NCI-H748 treated with DMSO at 0.1 percent for 48 hours (cell line): ENCODE measurements at places on chromosomes 6 and 20.

DNA sequence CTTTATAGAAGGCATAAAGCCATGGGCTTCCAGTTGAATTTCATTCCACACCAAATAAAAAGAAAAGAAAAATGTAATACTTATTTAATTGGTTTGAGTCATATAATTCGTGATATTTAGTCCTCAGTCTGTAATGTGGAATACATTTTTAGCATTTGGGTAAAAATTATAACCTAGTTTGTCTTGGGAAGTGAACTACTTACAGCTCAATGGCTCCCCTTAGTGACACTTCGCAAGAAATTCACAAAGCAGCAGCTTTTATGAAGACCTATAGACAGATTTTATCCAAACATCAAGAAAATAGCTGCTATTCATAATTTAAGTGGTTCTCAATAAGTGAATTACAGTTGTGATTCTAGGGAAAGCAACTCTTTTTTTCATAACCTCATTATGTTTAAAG, 72.1 kb downstream of the RSPO3 start:
- DNase-seq = no peak

GRCh38 chr6:140932909-140933308, 1199.8 kb upstream of the GJE1 start:
- no peak for DNase-seq

DNA sequence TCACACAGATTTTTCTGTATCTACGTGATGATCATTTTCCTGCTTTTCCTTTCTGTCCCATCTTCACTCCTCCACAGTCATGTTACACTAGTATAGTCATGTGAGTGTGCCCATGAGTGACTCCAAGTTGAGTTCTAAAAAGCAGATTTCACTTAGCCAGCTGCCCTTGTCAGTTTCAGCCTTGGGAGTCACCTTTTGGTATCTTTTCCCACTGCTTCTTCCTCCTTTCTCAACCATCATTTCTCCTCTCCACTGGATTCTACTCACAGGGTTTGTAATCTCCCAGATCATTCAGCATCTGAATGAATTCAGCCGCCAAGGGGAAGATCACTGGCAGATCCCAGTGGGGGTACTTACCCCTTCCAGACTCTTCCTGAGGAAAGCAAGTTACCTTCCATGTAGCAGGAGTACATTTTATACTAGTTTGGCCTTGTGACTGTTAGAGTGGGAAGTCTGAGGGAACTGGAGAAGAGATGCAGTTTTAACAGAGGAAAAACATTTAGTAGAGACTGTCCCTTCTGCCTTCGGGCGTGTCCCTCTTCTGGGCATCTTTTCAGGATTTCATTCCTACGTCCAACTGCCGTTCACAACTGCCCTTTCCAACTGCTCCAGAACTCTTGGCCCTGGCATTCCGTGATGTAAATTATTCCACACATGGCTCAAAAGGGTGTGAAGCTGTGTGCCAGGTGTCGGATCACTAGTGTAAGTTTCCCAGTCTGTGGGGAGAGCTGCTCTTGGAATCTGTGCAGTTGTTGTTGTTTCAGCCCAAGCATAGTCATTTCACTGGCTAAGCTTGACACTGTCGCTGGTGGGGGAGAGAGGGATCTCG, 38.9 kb downstream of the BICRAL start:
- no peak for DNase-seq

GRCh38 chr20:61135968-61136367, 116.1 kb upstream of the CDH4 start:
- no peak for DNase-seq

GRCh38 chr6:85464722-85465150, 14.9 kb downstream of the NT5E start:
- DNase-seq = no peak

DNA sequence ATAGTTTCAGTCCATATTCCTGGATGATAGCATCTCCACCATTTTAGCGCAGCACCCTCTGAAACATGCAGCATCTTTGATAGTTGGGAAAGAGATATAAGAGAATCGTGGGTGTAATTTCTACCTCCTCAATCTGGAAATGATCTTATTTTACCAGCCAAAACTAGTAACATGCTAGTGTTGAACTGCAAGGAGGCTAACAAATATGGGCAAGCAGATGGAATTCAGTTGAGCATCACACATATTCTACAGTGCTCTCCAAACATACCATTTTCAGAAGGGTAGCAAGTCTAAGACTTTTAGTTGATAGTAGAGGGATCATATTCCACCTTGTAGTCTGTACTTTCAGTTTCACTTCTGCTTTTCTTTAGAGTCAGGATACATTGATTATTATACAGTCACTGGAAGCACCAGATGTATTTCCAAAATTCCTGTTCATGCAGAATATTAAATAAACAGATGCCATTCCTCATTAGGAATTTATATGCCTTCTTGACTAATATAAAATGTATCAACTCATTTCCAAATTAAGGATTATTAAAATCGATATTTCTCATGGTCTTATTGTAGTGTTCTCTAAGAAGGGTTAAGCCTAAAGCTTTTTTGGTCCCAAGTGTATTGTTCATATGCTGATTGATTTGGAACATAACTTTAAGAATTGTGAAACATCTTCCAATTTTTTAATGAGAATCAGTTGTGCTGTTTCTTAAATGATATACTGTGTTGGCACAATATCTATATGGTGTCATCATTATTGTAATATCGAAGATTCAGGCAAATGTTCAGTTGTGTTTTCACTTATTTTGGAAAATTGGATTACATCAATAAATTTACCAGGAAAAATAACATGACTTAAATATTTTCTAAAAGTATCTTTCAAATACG, 362.0 kb downstream of the CENPW start:
- DNase-seq = no peak

DNA sequence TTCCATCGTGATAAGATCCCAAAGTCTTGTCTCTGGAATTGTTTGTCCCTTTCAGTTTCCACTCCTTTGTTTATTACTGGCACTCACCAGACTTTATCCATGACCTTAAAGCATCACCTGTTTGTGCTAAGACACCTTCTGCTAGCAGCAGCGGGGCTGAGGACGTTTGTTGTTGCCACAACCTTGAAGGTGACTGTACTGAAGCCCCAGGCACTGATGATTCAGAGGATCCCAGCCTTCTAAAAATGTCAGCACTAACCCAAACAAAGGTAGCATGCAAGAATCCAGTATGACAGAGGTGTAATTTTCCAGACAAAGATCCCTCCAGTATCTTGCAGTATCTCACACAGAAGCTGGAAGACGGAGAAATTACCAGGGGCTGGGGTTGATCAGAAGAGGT, 28.9 kb upstream of the SMIM8 start:
- DNase-seq = no peak

DNA sequence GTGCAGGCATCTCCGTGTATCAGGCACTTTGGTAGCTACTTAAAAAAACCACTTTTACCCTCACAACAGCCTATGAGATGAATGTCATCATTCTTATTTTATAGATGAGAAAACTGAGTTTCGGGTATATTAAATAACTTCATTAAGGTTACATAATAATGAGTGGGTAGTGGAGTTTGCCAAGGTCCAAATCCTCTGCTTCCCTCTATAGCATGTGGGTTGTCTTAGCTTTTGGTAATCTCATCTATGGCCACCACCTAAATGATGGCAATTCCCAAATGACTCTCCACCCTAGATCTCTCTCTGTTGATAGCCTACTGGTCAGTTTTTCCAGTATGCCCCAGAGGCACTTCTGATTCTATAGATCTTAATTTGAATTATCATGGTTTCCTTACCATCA, 3.7 kb upstream of the RNF144B start:
- DNase-seq = no peak

DNA sequence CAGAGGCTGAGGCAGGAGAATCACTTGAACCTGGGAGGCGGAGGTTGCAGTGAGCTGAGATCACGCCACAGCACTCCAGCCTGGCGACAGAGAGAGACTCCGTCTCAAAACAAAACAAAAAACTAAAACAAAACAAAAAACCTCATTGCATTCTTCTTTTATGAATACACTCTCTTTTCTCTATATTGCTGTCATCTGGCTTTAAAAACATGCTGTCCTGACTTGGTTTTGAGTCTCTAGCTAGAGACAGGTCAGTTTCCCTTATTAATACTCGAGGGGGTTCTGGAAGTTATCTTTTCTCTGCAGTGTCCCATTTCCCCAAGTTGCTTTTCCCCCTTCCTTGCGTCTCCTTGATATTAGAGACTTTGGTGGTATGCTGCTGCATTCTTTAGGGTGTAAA, 50.9 kb downstream of the RIOK1 start:
- no peak for DNase-seq

DNA sequence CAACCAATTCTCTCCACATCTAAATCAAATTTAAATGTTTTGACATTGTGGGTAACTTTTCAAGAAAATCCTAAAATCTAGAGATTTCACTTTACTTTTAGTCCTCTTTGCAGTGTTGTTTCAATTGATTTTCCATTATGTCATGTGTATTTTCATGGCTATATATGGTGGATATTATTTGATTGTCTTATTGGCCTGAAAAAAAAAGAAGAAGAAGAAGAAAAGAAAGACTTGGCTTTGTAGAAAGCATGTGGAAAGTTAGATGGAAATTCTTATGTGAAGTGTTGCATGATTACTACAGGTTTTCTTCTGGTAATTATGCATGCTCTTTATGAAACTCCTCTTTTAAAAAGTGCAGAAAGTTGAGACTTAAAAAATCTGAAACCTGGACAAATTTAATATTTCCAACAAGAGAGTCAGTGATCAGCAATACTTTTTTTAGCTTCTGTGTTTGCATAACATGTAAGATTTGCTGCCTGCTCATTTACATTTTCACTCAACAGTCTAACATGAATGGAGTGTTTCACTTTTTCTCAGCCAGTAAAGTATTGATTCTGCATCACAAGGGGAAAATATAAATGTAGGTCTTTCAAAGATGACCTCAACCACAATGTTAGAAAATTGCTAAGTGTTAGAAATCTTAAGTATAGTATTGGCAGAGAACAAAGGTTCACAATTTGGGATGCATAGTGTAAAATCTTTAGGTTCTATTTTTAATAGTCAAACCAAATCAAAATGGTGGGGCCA, 438.7 kb downstream of the BCKDHB start:
- no peak for DNase-seq

- DNase-seq = no peak
Measured at GRCh38 chr6:24901698-24902328, 33.9 kb downstream of the RIPOR2 start.

GRCh38 chr6:29424168-29424567, 9.4 kb downstream of the OR12D1 start:
- no peak for DNase-seq

GRCh38 chr20:22946596-22946995, 88.5 kb upstream of the SSTR4 start:
- DNase-seq = no peak

- no peak for DNase-seq
Measured at GRCh38 chr6:106501960-106502371, 127.3 kb downstream of the RTN4IP1 start.

DNA sequence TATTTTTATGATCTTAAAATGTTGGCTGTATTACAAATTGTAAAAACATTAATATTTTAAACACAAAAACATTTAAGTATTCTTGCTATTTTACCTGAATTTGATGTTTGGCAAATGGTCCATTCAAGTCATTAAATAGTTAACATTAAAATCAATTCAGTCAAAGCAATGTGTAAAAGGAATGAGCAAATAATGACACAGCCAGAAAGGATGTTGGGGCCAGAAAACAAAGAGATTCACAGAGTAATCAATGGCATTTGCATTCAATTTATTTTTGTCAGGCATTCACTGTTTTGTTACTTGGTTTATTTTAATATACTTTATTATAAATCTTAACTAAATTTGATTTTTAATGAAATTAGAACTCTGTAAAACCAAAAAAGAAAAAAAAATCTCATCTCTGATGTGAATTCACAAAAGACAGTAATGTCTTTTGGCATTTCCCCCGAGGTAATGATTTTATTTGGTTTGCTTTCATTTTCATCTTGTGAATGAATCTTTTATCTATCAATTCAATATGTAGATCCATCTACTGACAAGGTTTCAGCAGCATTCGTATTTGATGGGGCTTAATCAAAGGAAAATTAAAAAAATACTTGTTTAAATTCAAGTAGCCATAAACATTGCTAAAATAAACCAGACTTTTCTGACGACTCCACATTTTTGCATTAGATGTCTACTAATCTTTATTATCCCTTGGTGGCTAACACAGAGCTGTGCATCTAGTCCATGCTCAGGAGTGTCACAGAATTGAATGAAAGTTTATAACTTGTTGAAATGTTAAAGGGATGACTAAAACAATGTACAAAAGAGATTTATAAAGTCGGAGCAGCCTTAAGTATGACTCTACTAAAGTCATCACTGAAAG, 866.7 kb upstream of the GJE1 start:
- peak; percentile 64 for DNase-seq

DNA sequence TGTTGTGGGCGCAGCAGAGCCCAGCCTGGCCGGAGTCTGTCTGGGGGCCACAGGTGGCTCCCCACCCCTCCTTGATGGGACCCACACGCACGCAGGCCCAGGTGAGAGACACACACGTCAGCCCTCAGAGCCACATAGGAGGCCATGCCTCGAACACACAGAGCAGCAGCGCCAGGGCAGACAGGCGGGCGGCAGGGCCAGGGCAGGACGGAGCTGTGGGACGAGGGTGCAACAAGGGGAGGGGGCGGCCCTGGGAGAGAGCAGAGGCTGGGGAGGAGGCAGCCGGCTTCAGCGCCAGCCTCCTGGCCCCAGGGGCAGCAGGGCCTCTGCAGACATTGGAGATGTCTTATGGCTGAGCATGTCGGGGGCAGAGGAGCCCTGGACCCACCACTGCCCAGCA, 42.5 kb downstream of the KCNQ2 start:
- DNase-seq = no peak

- DNase-seq = no peak
Measured at GRCh38 chr6:53041356-53041755, 23.8 kb upstream of the FBXO9 start.

GRCh38 chr6:24408719-24409410, 6.1 kb downstream of the MRS2 start:
- DNase-seq = no peak

GRCh38 chr6:119436583-119436982, 87.0 kb upstream of the MAN1A1 start:
- no peak for DNase-seq

DNA sequence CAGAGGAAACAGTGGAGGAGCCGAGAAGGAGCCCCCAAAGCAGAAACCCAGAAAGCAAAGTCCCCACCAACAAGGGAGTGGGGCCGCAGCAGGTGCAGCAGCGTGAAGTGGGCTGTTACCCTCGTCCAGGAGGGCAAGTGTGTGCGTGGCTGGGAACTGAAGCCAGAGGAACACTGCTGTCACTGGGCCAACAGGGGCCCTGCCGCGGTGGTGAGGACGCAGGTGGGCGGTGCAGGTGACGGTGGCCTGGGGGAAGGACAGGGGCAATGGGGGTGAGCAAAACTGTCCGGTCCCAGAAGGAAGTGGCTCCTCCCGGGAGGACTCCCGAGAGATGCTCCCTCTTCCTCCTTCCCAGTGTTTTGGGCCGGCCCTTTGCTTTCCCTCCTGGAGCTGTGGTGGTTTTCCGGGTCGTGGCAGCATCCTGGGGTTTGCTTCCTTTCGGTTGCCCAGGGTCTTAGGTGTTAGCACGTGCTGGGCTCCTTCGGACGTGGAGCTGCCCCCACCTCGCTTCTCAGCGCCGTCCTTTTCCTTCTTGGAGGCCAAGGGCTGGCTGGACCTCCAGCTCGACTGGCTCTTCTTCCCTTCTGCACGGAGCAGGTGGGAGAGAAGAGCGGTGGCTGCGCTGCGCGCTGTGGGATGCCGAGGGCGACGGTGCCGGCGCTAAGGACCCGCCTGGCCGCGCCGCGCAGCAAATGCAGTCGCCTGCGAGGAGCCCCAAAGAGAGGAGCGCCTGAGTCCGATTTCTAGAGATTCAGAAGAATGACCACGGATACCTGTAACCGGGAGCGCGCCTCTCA, 62.7 kb upstream of the SLC2A12 start:
- DNase-seq = no peak

GRCh38 chr6:108732091-108732870, 115.9 kb upstream of the ARMC2 start:
- DNase-seq = no peak

GRCh38 chr20:58984691-58985090, 3.6 kb downstream of the NELFCD start:
- DNase-seq = no peak
